Large intestine (tissue), 12 donors: ENCODE measurements at places on chromosomes 7 and 10. TPM values are rescaled to one million over a fixed set of nuclear protein-coding genes. Genes with fewer than 3 reads are reported as not detected.

DNA sequence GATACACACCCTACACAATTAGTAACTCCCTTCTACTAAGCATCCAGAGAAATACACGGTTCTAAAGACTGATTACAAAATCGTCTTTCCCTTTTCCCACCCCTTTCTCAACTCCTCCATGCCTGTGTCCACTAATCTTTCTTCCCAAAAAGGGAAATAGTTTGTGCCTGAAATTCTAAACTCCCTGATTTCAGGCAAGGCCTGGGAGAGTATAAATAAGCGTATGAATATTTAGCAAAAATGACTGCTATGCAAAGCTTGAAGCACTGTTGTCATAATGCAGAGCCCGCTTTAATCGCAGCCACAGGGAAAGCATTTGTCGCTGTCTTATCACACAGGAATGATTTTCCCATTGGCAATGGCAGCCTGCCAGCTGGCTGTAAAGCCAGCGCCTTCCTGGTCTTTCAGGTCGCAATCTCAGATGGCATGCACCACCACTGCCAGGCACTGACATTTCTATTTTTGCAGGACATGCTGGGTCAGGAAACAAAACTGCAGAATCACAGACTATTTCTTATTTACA lies 142.9 kb upstream of the PCGF5 start:
- DNase-seq: no peak

The WDFY4 gene
- polyA plus RNA-seq: 3.5 TPM

DNA sequence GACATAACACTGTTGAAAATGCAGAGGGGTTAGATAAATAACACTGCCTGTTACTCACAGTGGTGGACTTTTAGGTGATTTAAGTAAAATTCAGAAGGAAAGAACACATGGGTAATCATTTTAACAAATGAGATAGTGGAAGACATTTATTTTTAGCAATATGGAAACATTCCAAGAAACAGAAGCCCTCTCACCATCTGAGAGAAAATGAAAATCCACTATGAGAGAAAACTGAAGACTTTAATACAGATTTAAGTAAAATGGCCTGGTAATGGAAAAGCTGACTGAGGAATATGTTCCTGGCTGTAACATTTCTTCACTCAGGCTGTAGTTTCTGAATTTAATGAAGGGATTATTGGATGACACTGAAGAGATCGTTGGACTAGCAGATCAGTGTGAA lies 12.1 kb upstream of the ZNF786 start:
- no peak for DNase-seq

The PON1 gene
- polyA plus RNA-seq: 2.3 TPM

DNA sequence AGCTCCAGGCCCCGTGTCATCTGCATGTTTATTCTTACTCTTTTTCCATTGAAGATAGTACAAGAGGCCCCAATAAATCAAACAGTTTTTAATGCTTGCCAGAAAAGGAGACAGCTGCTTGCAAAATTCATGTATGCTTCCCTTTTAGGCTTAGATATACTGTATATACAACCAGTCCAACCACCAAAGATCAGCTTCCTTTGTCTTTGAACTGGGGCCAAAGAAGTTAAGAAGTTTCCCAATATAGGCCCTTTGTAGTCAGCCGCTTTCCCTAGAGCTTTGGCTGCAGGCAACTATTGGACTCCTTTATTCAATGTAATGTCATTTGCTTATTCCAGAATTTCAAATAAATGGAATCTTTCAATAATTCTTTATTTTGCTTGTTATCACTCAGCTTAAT lies 1395.0 kb downstream of the GATA3 start:
- no peak for DNase-seq

DNA sequence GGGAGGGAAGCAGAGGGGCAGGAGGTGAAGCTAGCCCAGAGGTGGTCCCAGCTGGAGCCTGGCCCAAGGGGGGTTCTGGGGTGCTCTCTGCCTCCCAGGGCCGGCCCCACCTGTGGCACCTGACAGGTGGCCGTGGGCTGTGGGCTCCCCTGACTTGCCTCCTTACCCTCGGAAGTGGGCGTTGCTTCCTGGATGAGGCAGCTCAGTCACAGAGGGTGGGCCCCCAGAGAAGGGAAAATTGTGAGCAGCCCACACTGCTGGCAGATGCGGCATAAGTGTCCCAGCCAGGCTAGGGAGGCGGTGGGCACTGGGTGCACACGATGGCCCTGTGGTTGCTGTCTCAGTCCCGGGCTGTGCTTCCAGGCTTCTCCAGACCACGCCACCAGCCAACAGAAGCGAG lies 118.9 kb downstream of the LRRC18 start:
- DNase-seq: no peak

The TFR2 gene
- 2.7 TPM for polyA plus RNA-seq

The OLAH gene
- polyA plus RNA-seq: not detected

DNA sequence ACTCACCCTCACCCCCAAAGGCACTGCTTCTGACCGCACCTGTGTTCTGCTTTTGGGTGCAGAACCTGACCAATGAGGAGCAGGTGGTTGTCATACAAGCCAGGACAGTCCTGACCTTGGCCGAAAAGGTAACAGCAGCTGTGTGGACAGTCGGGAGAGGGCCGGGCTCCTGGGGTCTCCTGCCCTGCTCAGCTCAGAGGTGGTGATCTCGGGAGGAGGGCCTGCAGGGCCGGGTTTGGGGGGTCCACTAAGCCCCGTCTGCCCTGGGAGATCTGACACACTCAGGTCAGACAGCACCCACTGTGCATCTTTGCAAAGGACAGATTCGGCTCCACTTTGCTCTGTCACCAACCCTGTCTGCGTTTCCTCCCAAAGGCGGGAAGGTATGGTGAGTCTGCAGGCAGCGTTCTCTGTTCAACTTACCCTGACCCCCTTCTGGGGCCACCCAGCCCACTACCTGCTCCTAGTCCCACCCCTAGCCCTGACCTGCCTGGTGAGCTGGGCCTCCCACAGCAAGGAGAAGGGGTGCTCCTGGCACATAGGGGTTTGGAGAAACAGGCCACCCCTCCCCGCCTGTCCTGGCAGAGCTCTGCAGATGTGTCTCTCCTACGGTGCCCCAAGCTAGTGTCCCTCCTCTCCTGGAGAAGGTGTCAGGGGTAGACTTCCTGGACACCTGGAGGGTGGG lies 33.7 kb upstream of the DPYSL4 start:
- no peak for DNase-seq

The EGR2 gene
- polyA plus RNA-seq: 2.1 TPM

DNA sequence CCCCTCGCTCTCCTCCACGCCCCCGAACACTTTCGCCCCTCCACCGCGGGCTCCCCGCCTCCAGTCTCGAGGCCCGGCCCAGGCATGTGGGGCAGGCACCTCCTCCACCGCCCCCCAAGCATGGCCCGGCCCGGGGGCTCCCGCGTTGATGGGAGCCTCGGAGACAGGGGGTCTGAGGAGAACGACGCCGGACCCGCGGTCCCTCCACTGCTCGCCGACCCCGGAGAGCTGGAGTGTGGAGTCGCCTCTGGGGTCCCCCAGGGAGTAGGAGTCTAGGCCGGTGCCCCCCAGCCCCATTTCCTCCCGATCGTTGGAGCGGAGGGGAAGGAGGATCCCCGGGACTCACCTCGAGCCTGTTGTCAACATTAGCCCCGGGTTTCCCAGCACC lies 206 bp downstream of the UPF2 start:
- DNase-seq: peak; percentile 26

The TM9SF3 gene
- polyA plus RNA-seq: 211 TPM

DNA sequence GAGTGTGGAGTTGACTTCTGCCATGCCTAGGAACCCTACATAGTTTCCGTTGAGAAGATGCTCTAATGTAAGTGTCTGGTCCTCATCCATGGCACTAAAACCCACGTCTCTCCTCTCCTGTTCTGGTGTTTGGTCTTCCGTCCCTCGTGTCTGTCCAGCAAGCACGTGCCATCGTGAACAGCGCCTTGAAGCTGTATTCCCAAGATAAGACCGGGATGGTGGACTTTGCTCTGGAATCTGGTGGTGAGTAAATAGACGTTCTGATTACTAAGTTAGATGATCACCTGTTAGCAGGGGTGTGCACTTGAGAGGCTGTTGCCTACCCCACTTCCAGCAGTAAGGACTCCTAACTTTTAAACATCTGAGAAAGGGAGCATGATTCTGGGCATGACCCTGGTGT lies 15.1 kb upstream of the GET4 start:
- peak; percentile 93 for DNase-seq

DNA sequence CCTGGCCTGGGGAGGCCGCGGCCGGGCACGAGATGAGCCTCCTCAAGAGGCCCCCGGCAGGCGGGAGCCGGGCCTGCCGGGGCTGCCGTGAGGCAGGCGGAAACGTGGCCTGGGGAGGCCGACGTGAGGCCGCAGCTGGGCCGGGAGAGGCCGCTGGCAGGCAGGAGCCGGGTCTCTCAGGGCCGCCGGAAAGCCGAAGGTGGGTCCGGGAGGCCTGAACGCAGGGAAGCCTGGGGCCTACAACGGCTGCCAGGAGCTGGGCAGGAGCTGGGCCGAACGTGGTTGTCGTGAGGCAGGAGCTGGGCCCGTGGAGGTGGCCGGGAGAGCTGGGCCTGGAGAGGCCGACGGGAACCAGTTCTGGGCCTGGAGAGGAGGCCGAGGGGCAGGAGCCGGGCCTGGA lies 171.9 kb downstream of the TPST1 start:
- DNase-seq: no peak

The SORCS1 gene
- polyA plus RNA-seq: 6.5 TPM

GRCh38 chr10:131350660-131351059 lies 39.1 kb upstream of the TCERG1L start:
- DNase-seq: no peak

DNA sequence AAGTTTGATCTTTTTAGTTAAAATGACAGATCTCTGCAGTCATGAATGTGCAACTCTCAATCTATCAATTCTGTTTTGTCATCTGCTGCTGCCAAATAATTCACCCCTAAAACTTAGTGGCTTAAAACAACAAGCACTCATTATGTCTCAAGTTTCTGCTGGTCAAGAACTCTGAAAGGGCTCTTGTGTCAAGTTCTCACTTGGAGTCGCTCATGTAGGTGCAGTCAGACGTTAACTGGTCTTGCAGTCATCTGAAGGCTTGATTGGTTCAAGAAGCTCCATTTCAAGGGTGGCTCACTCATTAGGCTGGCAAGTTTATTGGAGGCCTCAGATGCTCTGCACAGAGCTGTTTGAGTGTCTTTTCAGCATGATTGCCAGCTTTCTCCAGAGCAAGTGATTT lies 28.5 kb upstream of the LRRC72 start:
- DNase-seq: no peak

- no peak for DNase-seq
These were observed 5.3 kb upstream of the GIMAP5 start for GRCh38 chr7:150731916-150732315.

DNA sequence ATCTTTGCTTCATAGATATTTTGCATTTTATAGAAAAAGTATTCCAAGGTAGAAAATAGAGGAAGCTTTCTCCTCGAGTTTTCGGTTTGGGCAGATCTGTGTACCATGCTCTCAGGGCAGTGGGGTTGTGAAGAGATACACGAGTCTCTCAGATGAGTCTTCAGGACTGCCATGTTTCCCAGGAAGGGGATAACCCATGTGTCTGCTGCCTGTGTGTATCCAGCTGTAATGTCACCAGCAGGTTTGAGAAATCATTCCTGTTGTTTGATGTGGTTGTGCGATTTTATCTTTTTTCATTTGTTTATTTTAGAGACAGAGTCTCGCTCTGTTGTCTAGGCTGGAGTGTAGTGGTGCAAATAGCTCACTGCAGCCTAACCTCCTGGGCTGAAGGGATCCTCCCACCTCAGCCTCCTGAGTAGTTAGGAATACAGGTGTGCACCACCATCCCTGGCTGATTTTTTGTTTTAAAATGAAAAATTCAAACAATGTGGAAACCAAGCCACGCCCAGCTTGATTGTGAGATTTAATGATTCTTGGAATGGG lies 48.9 kb downstream of the SNX10 start:
- no peak for DNase-seq

DNA sequence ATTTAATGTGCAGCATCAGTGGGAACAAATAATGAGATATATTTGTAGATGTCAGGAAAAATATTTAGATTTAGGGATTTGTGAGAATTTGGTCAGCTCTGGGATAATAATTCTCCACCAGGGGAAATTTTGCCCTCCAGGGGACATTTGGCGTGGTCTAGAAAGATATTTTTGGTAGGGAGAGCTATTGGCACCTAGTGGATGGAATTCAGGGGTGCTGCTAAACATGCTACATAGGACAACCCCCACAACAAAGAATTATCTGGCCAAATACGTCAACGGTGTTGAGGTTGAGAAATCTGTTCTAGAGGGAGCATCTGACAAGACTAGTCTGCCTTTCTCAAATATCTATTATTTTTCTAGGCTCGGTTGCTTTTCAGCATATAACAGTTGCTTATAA lies 2.1 kb downstream of the ADK start:
- DNase-seq: no peak

The RAPGEF5 gene
- 29.8 TPM for polyA plus RNA-seq

DNA sequence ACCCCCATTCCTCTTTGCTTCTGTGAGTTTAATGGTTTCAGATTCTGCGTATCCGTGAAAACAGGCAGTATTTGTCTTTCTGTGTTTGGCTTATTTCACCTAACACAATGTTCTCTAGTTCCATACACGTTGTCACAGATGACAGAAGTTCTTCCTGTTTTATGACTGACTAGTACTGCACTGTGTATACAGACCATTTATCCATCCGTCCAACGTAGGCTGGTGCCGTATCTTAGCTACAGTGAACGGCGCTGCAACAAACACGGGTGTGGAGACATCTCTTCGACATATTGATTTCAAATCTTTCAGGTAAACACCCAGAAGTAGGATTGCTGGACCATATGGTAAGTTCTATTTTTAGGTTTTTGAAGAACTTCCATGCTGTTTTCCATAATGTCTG lies 181.7 kb downstream of the PARD3 start:
- peak; percentile 50 for DNase-seq

The ZPBP gene
- 0.06 TPM for polyA plus RNA-seq

DNA sequence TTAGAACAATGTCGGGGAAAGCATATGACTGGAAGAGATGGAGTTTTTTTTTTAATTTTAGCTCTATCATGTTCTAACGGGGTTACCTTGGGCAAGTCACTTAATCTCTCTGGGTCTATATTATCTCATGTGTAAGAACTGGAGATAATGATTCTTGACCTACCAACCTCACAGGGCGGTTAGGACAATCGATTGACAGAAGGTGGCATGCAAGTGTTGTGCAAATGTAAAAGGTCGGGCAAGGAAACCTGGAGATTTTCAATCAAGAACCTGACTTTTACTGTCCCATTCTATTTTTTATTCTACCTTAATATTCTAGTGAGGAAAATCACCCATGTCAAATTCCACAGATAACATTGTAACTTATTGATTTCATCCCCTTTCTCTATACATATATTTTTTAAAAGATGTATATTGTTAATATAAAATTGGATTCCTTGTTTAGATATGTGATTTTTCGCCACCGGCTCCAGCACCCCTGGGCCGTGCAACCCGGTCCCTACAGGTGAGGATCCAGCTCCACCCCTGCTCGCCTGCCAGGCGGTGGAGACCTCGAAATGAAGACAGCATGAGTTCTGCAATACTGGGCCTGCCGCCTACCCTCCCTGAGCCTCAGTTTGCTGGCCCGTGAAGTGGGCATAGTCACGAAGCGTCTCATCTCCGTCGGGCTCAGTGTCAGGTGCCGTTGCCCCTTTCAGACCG lies 497.6 kb upstream of the PHF14 start:
- no peak for DNase-seq
